HuH-7 (cell line): ENCODE measurements at places on chromosomes 7 and 10.

- no peak for DNase-seq
These were observed 46.3 kb downstream of the KIAA1549 start for GRCh38 chr7:138934861-138935260.

DNA sequence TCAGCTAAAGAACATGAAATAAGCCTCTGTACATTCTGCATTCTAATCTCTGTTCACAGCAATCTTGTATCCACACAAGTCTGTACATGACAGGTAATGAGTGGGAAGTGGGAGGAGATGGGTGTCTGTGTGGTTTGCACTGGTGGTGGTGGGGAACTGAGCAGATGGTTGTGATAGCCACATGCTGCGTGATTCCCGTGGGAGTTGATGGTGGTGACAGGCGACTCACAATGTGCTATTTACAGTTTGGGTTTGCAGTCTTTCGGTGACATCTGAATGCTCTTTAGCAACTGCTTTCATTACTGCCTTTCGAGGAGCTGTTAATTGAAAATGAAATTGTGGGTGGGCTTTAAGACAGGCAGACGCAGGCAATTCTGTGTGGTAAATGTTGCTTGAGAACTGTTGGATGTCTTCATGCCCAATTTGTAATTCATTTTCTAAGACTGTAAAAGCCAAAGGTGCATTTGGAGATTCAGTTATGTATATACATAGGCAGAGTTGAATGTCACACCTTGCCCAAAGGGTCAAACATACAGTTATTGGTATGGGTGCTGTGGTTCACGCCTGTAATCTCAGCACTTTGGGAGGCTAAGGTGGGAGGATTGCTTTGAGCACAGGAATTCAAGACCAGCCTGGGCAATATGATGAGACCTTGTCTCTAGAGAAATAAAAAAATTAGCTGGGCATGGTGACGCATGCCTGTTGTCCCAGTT lies 308.2 kb downstream of the AUTS2 start:
- no peak for DNase-seq

GRCh38 chr10:96873756-96874467 lies 41.8 kb downstream of the LCOR start:
- DNase-seq = no peak

- no peak for DNase-seq
These were observed 249.1 kb downstream of the KCND2 start for GRCh38 chr7:120521761-120522737.

- no peak for DNase-seq
These were observed 311.8 kb upstream of the IMMP2L start for GRCh38 chr7:111873963-111874690.

DNA sequence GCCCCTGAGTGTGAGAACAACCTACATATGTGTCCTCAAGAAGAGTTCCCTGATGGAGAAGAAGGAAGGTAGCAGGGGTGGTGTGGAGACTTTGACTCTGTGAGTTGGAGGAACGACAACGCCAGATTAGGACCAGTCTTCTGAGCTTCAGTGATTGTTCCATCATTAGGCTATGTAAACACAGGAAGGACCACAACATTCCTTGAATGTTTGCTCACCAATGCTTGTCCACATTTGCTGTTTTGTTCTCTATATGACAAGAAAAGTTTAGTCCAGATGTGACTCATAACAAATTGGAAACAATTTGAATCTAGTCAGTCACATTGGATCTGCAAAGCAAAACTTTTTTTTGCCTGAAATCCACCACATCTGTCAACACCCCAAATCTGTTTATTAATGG lies 62.7 kb downstream of the ENTPD1 start:
- peak; percentile 26 for DNase-seq

GRCh38 chr10:117345143-117345542 lies 30.1 kb downstream of the PDZD8 start:
- DNase-seq = no peak

- no peak for DNase-seq
These were observed 388.2 kb upstream of the GALNT17 start for GRCh38 chr7:70743531-70744325.

- DNase-seq = no peak
These were observed 80.4 kb downstream of the VIPR2 start for GRCh38 chr7:159064121-159064815.

GRCh38 chr10:127398140-127398970 lies 150.8 kb upstream of the NPS start:
- no peak for DNase-seq

- no peak for DNase-seq
These were observed 463.2 kb downstream of the GALNT17 start for GRCh38 chr7:71595176-71595575.

DNA sequence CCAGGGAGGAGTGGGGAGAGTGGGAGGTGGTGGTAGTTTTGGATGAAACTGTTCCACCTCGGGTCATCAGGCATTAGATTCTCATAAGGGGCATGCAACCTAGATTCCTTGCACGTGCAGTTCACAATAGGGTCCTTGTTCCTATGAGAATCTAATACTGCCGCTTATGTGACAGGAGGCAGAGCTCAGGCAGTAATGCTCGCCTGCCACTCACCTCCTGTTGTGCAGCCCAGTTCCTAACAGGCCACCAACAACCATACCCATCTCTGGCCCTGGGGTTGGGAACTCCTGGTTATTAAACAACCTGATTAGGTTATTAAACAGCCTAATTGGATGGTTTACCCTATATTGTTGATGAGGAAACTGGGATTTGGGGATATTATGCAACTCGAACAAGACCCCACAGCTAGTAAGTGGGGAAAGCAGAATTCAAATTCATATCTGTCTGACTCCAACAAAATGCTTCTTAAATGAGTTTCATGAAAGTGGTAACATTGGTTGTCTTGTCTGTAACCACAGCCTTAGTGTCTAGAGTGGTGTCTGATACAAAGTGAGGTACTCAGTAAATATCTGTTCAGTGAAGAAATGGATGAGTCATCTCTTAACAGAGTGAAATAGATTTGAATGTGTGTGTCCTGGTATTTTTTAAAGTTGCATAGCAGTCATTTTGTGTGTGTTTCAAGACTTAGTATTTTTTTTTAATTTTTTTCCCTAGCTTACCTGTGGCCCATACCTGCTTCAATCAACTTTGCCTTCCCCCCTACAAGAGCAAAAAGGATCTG lies 101.6 kb downstream of the HECTD2 start:
- DNase-seq = no peak

GRCh38 chr7:7176406-7177043 lies 5.8 kb upstream of the C1GALT1 start:
- no peak for DNase-seq
